NB4 (cell line): ENCODE measurements at places on chromosomes 12 and 14.

GRCh38 chr12:73589220-73589619 is 948.4 kb upstream of the ATXN7L3B start:
- no peak for DNase-seq

GRCh38 chr14:65231286-65231980 is 129.1 kb upstream of the MAX start:
- no peak for DNase-seq

DNA sequence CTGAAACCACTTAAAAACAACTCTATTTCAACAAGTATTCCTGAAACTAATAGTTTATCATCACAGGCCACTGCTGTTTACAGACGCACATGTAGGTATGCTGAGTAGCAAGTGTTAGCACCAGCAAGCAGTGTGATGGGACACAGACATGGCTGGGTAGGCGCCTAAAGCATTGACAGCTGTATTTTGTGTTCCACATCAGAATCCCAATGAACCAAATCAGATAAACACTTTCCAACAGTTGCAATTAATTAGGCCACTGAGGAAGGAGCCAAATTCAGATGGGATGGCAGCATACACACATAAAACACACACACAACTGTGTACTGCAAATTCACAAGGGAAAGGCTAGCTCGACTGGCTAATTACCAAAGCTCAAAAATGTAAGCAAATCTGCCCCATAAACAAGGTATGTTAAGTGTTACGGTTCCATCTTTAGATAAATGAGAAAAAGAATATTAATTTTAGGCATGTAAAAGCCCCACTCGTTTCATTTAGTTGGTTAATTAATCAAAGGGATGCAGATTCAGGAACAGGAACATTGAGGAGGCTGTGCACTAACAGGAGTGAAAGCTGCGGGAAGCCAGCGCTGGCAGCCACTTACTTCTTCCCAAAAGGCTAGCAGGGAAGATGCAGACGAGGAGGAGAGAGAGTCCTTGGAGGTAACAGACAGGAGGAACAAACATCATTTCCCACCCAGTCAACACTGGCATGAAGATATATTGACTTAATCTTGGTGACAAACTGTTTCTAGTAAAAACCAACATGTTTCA is 33.4 kb downstream of the AMN start:
- no peak for DNase-seq

GRCh38 chr12:55972042-55972441 is 1.8 kb upstream of the RAB5B start:
- DNase-seq, result no peak

DNA sequence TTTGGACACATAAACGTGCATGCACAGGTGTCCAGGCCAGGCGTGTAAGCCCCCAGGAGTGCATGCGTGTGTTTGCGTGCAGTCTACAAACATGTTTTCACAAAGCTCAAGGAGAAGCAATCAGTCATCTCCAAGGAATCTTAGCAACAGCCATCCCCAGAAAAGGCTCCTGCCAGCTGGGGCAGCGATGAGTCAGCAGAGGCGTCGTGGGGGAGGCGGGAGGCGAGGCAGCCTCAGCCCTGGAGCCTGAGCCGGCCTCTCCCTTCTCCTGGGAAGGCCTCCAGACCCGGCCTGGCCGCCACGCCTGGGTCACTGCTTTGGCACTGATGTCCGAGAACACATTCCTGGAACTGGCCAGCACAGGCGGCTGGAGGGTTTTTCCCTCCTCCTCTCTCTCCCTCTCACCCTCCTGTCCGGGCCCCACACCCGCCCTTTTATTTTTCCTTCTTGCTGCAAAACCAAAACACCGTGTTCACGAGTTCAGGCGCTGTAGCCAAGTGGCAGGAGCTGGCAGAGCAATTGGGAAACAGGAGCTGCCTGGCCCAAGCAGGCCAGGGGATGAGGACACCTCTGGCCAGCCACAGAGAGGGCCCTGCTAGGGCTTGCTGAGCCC is 92.7 kb downstream of the LRRC74A start:
- peak; percentile 68 for DNase-seq

DNA sequence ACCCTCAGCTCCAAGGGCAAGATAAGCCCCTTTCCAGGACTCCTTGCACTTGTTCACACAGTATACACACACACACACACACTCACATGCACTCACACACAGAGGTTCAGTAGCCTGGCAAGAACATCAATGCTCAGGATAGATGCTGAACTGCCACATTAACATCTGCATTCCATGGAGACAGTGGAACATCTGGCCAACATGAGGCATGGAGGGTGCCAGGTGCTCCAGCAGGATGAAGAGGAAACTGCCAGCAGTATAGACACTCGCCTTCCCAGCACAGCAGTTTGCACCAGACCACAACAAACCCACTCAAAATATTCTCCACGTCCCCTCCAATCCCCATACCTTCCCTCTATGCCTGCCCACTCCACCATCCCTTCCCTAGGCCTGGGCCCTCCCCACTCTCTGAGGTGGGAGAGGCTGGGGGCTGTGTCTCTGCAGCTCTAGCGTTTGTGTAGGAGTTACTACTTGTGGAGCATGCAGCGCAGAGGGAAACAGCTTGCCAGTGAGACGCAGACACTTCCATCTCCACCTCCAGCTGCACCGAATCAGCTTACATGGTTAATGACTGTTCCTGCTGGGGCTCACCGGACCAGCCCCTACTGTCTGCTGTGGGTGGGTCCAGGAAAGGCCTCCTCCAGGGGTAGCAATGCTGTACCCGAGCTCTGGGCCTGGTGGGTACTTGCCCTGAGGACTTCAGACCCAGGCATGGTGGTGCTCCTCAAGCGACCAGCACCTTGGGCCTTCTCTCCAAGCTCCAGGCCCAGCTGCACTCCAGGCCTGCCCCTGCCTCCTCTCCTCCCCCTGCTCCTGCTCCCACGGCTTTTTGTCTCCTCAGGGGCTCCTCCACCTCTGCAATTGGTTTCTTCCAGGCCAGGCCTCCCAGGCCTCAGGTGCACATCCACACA is 18.6 kb upstream of the PLEKHG3 start:
- DNase-seq, result peak; percentile 81

- no peak for DNase-seq
Measured at GRCh38 chr14:66224492-66225178, 261.5 kb upstream of the CCDC196 start.

DNA sequence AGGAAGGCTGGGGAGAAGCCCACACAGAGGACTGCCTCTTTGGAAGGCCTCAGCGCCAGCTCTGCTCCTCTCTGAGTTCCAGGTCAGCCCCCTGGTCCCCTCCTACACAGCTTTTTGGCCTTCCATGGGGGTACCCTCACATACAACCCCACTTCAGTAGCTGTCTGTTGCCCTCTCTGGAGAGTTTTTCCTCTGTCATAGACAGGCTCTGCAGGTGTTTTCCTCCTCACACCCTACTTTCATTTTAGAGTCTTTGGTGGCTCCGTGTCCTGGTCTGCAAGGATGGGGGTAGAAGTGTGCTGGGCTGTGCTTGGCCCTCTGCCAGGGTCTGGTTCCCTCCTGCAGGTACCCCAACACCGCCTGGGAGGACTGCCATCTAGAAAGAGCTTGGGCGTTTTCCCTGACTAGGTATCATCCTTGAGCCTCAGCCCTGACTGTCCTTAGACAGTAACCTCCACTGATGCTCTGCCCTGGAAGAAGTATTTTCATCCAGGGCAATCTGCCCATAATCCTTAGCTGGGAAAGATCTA is 15.1 kb downstream of the ZDHHC22 start:
- DNase-seq, result no peak

DNA sequence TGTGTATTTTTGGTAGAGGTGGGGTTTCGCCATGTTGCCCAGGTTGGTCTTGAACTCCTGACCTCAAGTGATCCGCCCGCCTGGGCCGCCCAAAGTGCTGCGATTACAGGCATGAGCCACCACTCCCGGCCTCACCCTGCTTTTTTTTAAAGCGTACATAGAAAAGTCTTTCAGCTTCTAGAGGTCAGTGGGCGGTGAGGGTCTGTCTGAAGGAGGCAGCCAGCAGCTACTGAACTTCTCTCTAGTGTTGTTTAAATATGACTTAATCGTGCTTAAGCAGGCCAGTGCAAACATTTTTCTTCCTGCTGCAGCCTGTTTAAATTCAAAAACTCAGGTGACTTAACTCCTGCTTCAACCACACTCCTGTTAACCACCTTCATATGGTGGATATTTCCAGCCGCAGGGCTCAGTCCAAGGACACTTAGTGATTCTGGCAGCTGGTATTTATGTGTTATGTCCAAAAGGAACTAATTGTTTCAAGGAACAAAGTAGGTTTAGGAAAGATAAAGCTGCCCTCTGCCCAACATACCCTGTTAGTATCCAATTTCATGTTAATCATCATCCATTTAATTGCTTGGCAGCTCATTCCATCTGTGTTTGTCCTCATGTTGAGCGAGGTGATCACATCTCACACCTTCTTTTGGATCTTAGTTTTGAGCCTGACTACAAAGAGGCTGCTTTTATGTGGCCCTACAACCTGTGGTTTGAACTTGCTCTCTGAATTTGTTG is 2.0 kb downstream of the PRKAB1 start:
- no peak for DNase-seq

DNA sequence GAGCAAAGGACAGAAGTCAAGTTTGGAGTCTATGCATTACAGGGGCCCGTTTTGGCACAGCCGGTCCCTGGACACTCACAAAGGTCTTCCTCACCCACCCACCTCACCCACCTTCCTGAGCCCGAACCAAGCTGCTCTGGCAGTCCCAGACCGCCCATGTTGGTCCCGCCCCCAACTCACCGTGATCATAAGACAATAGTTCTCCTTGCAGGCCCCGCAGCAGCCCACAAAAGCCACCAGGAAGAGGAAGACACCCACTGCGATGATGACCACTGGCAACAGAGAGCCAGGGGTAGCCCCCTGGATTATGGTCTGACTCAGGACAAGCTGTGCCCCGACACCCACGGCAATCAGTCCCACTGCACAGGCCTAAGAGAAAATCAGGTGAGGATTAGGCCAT is 1.8 kb downstream of the CD63 start:
- peak; percentile 46 for DNase-seq

- DNase-seq, result no peak
Measured at GRCh38 chr14:34580381-34580780, 40.9 kb upstream of the EAPP start.

DNA sequence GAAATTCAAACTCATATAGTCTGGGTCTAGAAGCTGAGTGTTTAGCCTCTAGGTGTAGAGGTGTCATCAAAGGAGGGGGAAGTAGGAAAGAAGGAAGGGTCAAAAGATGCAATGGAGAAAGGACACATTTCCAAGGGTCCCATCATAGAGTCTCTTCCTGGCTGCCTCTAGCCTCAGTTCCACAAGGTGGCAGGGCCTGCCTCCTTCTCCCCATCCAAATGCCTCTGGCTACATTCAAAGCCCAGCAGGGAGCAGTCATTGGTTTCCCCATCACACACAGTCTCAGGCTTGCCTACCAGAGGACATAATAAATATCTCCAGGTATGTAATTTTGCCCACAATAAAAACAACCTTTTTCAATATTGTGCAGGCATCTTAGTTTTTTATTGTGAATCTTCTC is 2.1 kb upstream of the CCT2 start:
- peak; percentile 60 for DNase-seq

DNA sequence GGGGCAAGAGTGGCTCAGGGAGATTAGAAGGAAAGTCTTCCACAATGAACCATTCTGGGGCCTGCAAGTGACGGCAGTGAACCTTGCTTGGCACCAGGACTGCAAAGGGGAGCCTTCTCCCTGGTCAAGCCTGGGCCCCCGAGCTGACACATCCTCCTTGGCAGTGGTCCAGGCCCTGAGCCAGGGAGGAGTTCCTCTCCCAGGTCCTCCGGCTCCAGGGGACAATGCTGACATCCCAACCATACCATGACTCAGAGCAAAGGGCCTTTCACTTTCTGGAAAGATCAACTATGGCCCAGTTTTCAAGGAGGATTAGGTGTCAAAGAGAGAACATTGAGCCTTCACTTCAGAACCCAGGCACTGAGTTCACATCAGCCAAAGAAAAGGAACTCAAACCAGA is 756.5 kb upstream of the TBX3 start:
- no peak for DNase-seq

- DNase-seq, result no peak
Measured at GRCh38 chr12:29722164-29722563, 61.6 kb downstream of the TMTC1 start.

DNA sequence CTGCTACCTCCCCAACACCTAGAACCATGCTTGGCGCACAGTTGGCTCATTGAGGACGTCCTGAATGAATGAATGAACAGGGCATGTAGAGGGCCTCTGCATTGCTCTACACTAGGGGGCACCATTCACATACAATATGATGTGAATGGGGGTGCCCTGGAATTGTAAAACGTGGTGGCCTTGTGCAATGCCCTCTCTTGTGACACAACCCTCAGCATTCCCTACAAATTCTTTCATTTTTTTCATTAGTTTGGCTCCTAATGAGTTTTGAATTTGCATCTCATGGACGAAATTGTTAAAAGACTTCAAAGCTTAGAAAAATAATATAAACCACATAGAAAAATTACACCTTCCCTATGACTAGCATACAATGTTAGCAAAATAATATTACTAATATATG is 2.3 kb upstream of the DIO2 start:
- DNase-seq, result peak; percentile 68

DNA sequence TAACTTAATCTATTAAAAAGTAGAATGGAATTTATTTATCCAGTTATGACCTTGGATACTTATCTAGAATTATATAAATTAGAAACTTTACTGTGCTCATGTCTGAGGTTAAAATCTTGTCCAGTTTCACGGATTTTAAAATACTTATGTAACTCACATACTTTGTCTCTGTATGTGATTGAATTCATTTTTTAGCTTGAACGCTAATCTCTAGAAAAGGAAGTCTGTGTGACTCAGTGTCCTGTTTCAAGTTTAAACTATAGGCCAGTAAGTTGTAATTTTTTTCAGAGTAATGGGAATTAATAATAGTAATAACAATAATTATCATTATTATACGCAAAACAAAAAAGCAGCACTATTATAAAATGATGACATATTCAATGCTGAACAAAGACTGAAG is 168.6 kb downstream of the CPNE8 start:
- no peak for DNase-seq

DNA sequence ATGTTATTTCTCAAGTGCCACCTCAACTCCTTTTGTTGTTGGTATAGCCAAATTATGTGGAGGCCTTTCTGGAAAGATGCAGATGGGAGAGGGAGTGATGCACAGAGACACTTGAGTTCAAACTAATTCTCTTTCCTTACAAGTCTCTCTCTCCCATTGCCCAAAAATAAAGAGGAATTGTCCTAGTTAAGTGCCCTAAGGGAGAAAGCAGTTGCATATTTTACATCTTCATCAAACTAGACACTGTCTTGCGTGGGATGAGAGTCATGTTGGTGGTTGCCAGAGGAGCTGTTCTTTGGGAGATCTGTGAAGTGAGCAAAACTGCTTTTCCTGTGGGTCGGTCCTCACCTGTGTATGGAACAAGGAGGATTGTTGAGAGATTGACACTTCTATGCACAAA is 72.2 kb downstream of the EP400 start:
- no peak for DNase-seq
